ENCODE measurements at places on chromosomes 5 and 9. TPM values are rescaled to one million over a fixed set of nuclear protein-coding genes. Genes with fewer than 3 reads are reported as not detected.

Gene LCN15
- not detected for total RNA-seq

Gene ADGRD2
- not detected for total RNA-seq

Gene MSX2
- not detected for total RNA-seq

Gene CDH9
- total RNA-seq, result not detected

Gene SNAPC4
- 3.8 TPM for total RNA-seq

Gene SLCO6A1
- under 0.01 TPM for total RNA-seq

Gene MYOZ3
- total RNA-seq, result not detected

Gene PPP3R2
- total RNA-seq, result not detected

Gene TERT
- not detected for total RNA-seq

Gene RLN1
- 0.26 TPM for total RNA-seq

Gene SPATA31C1
- total RNA-seq, result not detected

Gene FBN2
- 49.0 TPM for total RNA-seq

Gene AGTPBP1
- total RNA-seq, result 23.9 TPM

Gene CDC14B
- total RNA-seq, result 11.6 TPM

Gene ZDHHC11B
- 0.51 TPM for total RNA-seq

Gene PCDHGB6
- total RNA-seq, result 1.5 TPM

Gene FSTL4
- total RNA-seq, result not detected

Gene RETREG1
- total RNA-seq, result 0.53 TPM

Gene IFNA2
- total RNA-seq, result not detected

Gene GABRP
- 1.2 TPM for total RNA-seq

Gene N4BP3
- 4.5 TPM for total RNA-seq

Gene GOLM1
- 21.8 TPM for total RNA-seq

Gene SPATA24
- 7.3 TPM for total RNA-seq

Gene MYOT
- total RNA-seq, result not detected

Gene FOXD4
- total RNA-seq, result 0.26 TPM

Gene SH3PXD2B
- 10.0 TPM for total RNA-seq

Gene RAB14
- total RNA-seq, result 28.4 TPM

Gene SPAG8
- 0.26 TPM for total RNA-seq

Gene STPG3
- total RNA-seq, result not detected

Gene LRRC70
- 1.6 TPM for total RNA-seq

Gene PRPF4
- 45.3 TPM for total RNA-seq

Gene HMCN2
- total RNA-seq, result under 0.01 TPM

Gene CRHBP
- not detected for total RNA-seq

Gene BRINP1
- total RNA-seq, result 0.13 TPM

Gene C5orf52
- total RNA-seq, result not detected

Gene PTTG1
- 44.4 TPM for total RNA-seq

Gene PCDHB8
- total RNA-seq, result under 0.01 TPM

Gene TOPORS
- 47.5 TPM for total RNA-seq

Gene POU5F2
- 0.64 TPM for total RNA-seq

Gene FAM169A
- total RNA-seq, result 21.5 TPM

Gene GRXCR2
- not detected for total RNA-seq

Gene GOLGA1
- 9.7 TPM for total RNA-seq

Gene PGGT1B
- total RNA-seq, result 28.9 TPM

Gene CAMSAP1
- total RNA-seq, result 26.2 TPM

Gene SELENOP
- total RNA-seq, result 17.3 TPM

Gene IFNA13
- not detected for total RNA-seq

Gene OBP2B
- not detected for total RNA-seq

Gene PRUNE2
- total RNA-seq, result under 0.01 TPM
